ENCODE measurements at places on chromosomes 16 and 17. TPM values are rescaled to one million over a fixed set of nuclear protein-coding genes. Genes with fewer than 3 reads are reported as not detected.

Gene VPS35
- 93.5 TPM for total RNA-seq

Gene TRPV2
- total RNA-seq, result 74.5 TPM

Gene RBFOX1
- not detected for total RNA-seq

Gene NOTUM
- total RNA-seq, result 0.51 TPM

Gene GP2
- total RNA-seq, result not detected

Gene TPSG1
- not detected for total RNA-seq

Gene WNT3
- 1.3 TPM for total RNA-seq

Gene PERCC1
- total RNA-seq, result not detected

Gene OR1F1
- not detected for total RNA-seq

Gene SRL
- total RNA-seq, result under 0.01 TPM

Gene CACNG5
- not detected for total RNA-seq

Gene ALDH3A1
- 0.17 TPM for total RNA-seq

Gene CBLN1
- total RNA-seq, result not detected

Gene EME1
- 0.51 TPM for total RNA-seq

Gene TUBG1
- total RNA-seq, result 16.7 TPM

Gene ANKFN1
- 0.26 TPM for total RNA-seq

Gene TM4SF5
- total RNA-seq, result not detected

Gene KRTAP4-3
- not detected for total RNA-seq

Gene SMYD4
- total RNA-seq, result 8.7 TPM

Gene SLC5A11
- total RNA-seq, result under 0.01 TPM

Gene C1QL1
- 1.3 TPM for total RNA-seq

Gene SDR42E1
- 0.77 TPM for total RNA-seq

Gene ZNHIT3
- total RNA-seq, result 29.1 TPM

Gene GCSH
- 15.0 TPM for total RNA-seq

Gene MYOCD
- total RNA-seq, result 0.17 TPM

Gene RGS9
- total RNA-seq, result 1.7 TPM

Gene CTRL
- total RNA-seq, result 0.26 TPM

Gene SSTR5
- total RNA-seq, result not detected

Gene TBC1D3B
- total RNA-seq, result 1.8 TPM

Gene CCDC200
- not detected for total RNA-seq

Gene SGF29
- 6.9 TPM for total RNA-seq

Gene CA7
- total RNA-seq, result not detected

Gene OTOP2
- not detected for total RNA-seq

Gene LITAFD
- total RNA-seq, result not detected

Gene NPIPA2
- total RNA-seq, result 0.77 TPM

Gene TAF1C
- total RNA-seq, result 12.9 TPM

Gene AGRP
- not detected for total RNA-seq

Data from fibroblast of lung (primary cell).